Endothelial cell (in vitro differentiated cells): ENCODE measurements at places on chromosomes 5 and 9. TPM values are rescaled to one million over a fixed set of nuclear protein-coding genes. Genes with fewer than 3 reads are reported as not detected.

MLANA gene
- total RNA-seq: not detected

- peaks cover 20% of the 10 kb centered on the region for H3K36me3 ChIP-seq
- no peak for DNase-seq
- no peak overlapping the region for H3K4me3 ChIP-seq
- no peaks in the 10 kb centered on the region for H3K27me3 ChIP-seq
- peak overlapping the region; percentile 10 for H3K27ac ChIP-seq
These were observed 103.2 kb downstream of the USP20 start for GRCh38 chr9:129938291-129938979.

- H3K27ac ChIP-seq: no peak overlapping the region
- peaks cover 13% of the 10 kb centered on the region for H3K27me3 ChIP-seq
- H3K4me1 ChIP-seq: peaks cover 13% of the 10 kb centered on the region
- H3K4me3 ChIP-seq: no peak overlapping the region
- no peaks in the 10 kb centered on the region for H3K36me3 ChIP-seq
- DNase-seq: no peak
These were observed 11.6 kb upstream of the NTNG2 start for GRCh38 chr9:132150256-132150655.

DNA sequence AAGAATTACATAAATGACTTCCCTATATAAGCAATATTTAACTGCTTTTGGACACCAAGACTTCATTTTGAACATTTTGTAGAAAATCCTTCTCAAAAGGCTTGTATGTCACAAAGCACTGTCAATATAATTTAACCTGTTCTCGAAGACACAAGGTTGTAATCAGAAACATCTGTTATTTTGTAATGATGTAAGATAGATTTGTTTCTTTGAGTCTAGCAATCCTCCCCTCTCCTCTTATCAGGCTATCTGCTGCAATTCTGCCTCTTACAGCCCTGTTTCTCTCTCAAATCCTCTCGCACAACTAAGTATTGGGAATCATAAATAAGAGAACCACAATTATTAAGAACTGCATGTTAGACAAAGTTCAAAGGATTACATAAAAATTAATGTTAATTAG lies 18.6 kb upstream of the TARS1 start:
- peaks cover 3% of the 10 kb centered on the region for H3K4me1 ChIP-seq
- H3K4me3 ChIP-seq: no peak overlapping the region
- H3K27ac ChIP-seq: no peak overlapping the region
- H3K36me3 ChIP-seq: no peaks in the 10 kb centered on the region

- no peak overlapping the region for H3K4me3 ChIP-seq
- no peaks in the 10 kb centered on the region for H3K36me3 ChIP-seq
- H3K27ac ChIP-seq: no peak overlapping the region
- H3K4me1 ChIP-seq: peaks cover 20% of the 10 kb centered on the region
These were observed 104.3 kb downstream of the GNAQ start for GRCh38 chr9:77927265-77927664.

DNA sequence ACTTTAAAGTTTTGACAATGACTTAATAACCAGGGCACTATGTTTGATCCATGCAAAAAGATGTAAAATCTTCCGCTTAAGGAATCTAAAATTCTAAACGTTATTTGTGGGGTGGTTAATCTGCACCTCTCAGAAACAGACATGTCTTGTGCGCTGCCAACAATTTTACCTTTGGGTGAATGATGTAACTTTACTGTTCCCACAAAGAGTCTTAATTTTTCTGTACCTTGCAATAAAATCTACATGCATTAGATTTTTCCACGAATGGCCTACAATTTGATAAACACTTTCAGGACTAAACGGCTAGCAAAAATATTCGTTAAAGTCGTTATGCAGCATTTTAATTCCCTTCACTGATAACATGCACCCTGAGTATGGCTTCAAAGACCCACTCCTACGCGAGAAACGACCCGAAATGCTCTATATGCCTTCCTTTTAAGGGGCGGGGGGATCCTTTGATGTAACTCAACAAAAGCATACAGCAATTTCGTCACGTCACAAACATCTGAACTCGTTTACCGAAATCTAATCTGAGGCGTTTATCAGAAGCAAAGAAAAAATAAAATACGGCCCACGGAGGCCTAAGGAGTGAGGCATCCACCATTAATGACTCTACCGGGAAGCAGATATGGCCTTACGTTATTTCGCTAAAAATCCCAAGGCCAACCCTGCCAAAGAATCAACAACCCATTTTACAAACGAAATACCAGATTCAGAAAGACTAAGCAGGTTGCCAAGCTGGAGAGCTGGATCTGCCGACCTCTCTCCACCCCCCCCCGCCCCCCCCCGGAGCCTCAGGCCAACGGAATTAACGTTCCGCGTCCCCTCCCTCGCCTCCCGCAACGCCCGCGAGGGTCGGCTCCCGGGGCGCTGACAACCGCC lies 621 bp downstream of the AK6 start:
- H3K4me3 ChIP-seq: peak overlapping the region; percentile 98
- DNase-seq: peak; percentile 11
- H3K36me3 ChIP-seq: peaks cover 7% of the 10 kb centered on the region
- H3K4me1 ChIP-seq: peaks cover 14% of the 10 kb centered on the region
- H3K27ac ChIP-seq: peak overlapping the region; percentile 98

DNA sequence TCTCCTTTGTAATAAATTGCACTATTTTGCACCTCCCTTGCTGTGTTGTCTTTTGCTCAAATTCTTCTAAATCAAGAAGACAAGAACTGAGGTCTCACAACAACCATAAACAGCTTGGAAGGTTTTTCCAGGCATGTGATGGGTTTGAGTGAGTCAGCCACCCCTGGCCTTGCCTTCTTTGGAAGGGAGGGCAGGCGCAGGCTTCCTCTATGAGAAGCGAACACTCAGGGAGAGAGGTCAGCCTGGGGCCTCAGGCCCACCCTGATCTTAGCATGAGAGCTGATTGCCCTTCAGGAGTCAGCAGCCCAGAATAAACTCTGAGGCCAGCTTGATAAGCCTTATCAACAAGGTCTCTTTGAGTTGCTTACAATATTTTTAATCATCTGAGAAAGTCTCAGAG lies 31.6 kb downstream of the S1PR3 start:
- no peak for DNase-seq
- H3K36me3 ChIP-seq: peaks cover 7% of the 10 kb centered on the region
- H3K27ac ChIP-seq: no peak overlapping the region
- peaks cover 6% of the 10 kb centered on the region for H3K27me3 ChIP-seq
- peaks cover 17% of the 10 kb centered on the region for H3K4me1 ChIP-seq

- H3K36me3 ChIP-seq: no peaks in the 10 kb centered on the region
- H3K4me1 ChIP-seq: no peaks in the 10 kb centered on the region
- DNase-seq: no peak
- H3K27ac ChIP-seq: no peak overlapping the region
- H3K27me3 ChIP-seq: peaks cover 2% of the 10 kb centered on the region
- no peak overlapping the region for H3K4me3 ChIP-seq
These were observed 411.2 kb upstream of the SLC30A5 start for GRCh38 chr5:68682400-68683160.

DNA sequence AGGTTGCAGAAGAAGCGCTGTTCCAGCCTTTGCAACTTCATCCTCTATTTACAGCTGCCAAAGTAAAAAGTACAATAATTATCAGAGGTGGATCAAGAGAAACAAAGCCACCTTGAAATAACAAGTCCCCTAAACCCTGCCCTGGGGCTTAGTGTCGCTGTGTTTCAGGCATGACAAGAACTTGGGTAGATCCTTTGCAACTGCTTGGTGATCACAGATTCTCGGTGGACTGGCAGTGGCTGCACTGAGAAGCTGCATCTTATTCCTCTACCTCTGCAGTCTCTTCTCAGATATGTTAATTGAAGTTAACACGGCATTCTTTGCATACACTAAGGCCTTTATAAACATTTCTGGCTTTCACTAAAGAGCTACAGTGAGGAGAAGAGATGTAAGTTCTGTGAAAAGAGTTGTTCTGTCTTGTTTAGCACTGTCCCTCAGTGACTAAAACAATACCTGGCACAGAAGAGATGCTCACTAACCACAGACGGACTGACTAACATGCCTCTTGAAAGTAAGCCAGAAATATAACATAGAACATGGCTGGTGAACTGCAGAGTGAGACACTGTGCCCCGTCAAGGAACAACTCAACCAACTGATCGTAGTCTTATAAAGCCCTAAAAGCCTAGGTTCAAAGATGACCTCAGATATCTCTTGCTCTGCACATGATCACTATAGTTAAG lies 144.2 kb downstream of the MLLT3 start:
- no peaks in the 10 kb centered on the region for H3K27me3 ChIP-seq
- peaks cover 10% of the 10 kb centered on the region for H3K4me1 ChIP-seq
- no peaks in the 10 kb centered on the region for H3K36me3 ChIP-seq
- DNase-seq: no peak
